ENCODE measurements at places on chromosomes 2 and 18. TPM values are rescaled to one million over a fixed set of nuclear protein-coding genes. Genes with fewer than 3 reads are reported as not detected.

The HOXD9 gene
- total RNA-seq, result not detected

The TUBA3E gene
- total RNA-seq, result not detected

The KATNAL2 gene
- 2.0 TPM for total RNA-seq

The ST8SIA5 gene
- 10.8 TPM for total RNA-seq

The ALK gene
- total RNA-seq, result 0.78 TPM
